ENCODE measurements at places on chromosomes 7 and 10.

DNA sequence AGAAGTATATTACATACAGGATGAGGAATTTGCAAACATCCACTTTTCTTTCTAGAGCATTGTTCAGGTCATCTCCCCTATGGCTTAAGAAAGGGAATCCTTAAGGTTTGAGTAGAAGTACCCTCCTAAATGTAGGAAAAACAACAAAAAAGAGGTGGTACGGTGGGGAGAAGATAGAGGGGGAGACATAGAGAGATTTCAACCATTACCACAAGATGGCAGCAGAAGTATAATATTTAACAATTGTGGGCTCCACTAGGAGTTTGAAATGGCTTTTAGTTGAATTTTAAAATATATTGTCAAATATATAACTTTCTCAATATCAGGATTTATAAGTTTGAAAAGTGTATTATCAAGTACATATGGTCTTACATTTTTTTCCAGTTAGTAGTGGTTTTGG lies 72.7 kb upstream of the PRKG1 start:
- H3K4me3 ChIP-seq: no peak overlapping the region
- H3K27ac ChIP-seq: peak overlapping the region; percentile 80

DNA sequence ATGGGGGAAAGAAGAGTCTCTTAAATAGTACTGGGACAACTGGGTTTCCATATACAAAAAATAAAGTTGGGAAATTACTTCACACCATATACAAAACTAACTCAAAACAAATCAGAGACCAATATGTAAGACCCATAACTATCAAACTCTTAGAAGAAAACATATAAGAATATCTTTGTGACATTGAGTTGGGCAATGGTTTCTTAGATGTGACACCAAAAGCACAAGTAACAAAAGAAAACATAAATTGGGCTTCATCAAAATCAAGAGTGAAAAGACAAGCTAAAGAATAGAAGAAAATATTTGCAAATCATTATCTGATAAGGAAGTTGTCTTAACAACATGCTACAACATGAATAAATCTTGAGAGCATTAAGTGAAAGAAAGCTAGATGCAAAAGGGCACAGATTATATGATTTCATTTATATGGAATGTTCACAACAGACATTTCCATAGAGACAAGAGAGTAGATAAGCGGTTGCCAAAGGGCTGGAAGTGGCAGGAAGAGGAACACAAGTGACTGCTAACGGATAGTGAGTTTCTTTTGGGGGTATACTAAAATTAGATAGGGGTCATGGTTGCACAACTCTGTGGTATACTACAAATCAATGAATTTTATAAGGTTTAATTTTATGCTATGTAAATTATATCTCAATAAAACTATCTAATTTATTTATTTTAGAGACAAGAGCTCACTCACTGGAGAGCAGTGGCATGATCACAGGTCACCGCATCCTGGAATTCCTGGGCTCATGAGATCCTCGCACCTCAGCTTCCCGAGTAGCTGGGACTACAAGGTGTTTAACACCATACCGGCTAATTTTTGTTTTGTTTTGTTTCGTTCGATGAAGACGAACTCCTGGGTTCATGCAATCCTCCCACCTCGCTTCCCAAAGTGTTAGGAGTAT lies 35.4 kb downstream of the JMJD1C start:
- peak overlapping the region; percentile 55 for H3K27ac ChIP-seq
- no peak overlapping the region for H3K4me3 ChIP-seq
- H3K27me3 ChIP-seq: no peaks in the 10 kb centered on the region
- no peaks in the 10 kb centered on the region for H3K36me3 ChIP-seq

GRCh38 chr7:47227762-47228177 lies 354.1 kb downstream of the TNS3 start:
- peak; percentile 80 for DNase-seq
- peaks cover 11% of the 10 kb centered on the region for H3K4me1 ChIP-seq
- no peak overlapping the region for H3K27ac ChIP-seq
- no peaks in the 10 kb centered on the region for H3K27me3 ChIP-seq

- peaks cover 13% of the 10 kb centered on the region for H3K4me1 ChIP-seq
- peak overlapping the region; percentile 79 for H3K27ac ChIP-seq
- no peak overlapping the region for H3K4me3 ChIP-seq
- no peaks in the 10 kb centered on the region for H3K36me3 ChIP-seq
- DNase-seq: peak; percentile 92
- no peaks in the 10 kb centered on the region for H3K27me3 ChIP-seq
These were observed 8.2 kb upstream of the CLDN4 start for GRCh38 chr7:73822319-73823173.

DNA sequence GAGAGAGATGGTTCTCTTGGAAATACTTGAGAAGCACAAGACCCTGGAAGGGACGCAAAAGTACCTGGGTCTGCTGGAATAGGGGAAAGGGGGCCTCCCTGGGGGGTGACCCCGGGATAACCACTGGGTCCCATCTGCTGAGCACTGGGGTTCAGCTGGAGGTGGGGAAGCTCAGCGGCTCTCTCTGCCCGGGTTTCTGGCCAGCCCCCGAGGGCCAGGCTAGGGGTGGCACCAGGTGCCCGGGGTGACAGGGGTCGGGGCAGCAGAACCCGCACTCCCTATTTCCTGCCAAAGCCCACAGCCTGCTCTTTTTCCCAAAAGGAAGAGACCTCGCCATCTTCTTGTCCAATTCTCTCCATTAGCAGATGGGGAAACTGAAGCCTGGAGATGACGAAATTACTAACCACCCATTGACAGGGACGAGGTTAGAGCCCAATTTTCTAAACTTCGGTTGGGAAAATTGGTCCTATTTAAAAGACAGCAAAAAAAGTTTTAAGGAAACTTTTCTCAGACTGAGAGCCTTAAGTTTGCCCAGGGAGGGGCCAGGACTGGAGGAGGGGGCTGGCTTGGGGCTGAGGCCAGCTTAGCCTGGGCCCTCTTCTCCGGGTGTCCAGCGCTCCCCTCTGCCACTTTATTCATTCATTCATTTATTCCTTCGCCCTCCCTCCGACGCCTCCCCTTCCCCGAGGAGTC lies 17.8 kb upstream of the GATA3 start:
- H3K4me1 ChIP-seq: peaks cover 6% of the 10 kb centered on the region
- no peaks in the 10 kb centered on the region for H3K36me3 ChIP-seq
- no peak overlapping the region for H3K4me3 ChIP-seq

DNA sequence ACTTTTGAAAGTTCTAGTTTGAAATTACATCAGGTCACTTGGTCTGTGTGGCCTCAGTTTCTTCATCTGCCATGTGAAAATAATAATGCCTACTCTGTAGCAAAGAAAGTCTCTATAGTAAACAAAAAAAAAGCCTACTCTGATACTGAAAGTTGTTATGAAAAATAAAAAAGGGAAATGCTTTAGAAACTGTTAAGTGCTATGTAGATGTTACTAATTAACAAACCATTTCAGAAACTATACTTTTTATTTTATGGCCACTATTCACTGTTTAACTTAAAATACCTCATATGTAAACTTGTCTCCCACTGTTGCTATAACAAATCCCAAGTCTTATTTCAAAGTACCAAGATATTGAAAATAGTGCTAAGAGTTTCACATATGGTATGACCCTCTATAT lies 50.6 kb downstream of the CFTR start:
- no peak overlapping the region for H3K4me3 ChIP-seq
- no peak for DNase-seq
- H3K27ac ChIP-seq: no peak overlapping the region
- no peaks in the 10 kb centered on the region for H3K27me3 ChIP-seq
- no peaks in the 10 kb centered on the region for H3K4me1 ChIP-seq

DNA sequence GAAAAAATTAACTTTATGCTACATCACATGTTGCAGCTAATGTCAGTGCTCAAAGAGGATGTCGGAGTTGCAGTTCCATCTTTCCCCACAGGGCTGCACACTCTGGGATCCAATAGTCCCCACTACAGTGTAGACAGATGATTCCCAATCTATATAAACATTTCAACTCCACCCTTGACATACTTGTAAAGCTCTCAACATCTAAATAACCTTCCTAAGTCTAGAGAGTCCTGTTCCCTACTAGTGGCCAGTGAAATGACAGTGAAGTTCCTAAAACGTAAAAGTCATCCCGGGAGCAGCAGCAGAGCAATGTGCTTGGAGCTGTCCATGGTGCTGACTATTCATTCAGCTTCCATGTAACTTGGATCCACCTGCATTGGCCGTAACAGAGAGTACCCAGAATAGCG lies 145.1 kb downstream of the GRM8 start:
- DNase-seq: peak; percentile 20
- no peaks in the 10 kb centered on the region for H3K36me3 ChIP-seq
- H3K27me3 ChIP-seq: no peaks in the 10 kb centered on the region
- H3K27ac ChIP-seq: no peak overlapping the region
- no peaks in the 10 kb centered on the region for H3K4me1 ChIP-seq
- no peak overlapping the region for H3K4me3 ChIP-seq

DNA sequence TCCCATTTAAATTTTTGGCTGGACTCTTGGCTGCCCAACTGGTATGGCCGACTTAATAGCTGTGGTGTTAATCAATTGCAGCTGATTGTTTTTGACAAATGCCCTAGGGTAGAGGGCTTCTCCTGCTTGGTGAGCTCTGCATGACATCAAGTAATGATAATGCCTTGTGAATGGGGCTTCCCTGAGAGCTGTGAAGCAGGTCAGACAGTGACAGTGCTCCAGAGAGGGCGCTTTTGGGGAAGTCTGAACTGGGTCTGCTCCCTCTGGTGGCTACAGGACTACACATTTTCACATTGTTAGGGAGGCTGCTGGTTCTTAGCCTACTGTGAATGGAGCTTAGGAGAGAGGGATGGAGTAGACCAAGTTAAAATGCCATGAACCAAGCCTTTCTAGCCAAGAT lies 98.8 kb downstream of the SDK1 start:
- H3K4me1 ChIP-seq: no peaks in the 10 kb centered on the region
- no peaks in the 10 kb centered on the region for H3K36me3 ChIP-seq
- peak; percentile 3 for DNase-seq
- no peak overlapping the region for H3K27ac ChIP-seq
- H3K4me3 ChIP-seq: no peak overlapping the region
- no peaks in the 10 kb centered on the region for H3K27me3 ChIP-seq

GRCh38 chr7:120799147-120799546 lies 58.8 kb downstream of the TSPAN12 start:
- no peak for DNase-seq
- no peaks in the 10 kb centered on the region for H3K27me3 ChIP-seq
- no peaks in the 10 kb centered on the region for H3K4me1 ChIP-seq
- no peak overlapping the region for H3K27ac ChIP-seq
- H3K36me3 ChIP-seq: no peaks in the 10 kb centered on the region
- H3K4me3 ChIP-seq: no peak overlapping the region

DNA sequence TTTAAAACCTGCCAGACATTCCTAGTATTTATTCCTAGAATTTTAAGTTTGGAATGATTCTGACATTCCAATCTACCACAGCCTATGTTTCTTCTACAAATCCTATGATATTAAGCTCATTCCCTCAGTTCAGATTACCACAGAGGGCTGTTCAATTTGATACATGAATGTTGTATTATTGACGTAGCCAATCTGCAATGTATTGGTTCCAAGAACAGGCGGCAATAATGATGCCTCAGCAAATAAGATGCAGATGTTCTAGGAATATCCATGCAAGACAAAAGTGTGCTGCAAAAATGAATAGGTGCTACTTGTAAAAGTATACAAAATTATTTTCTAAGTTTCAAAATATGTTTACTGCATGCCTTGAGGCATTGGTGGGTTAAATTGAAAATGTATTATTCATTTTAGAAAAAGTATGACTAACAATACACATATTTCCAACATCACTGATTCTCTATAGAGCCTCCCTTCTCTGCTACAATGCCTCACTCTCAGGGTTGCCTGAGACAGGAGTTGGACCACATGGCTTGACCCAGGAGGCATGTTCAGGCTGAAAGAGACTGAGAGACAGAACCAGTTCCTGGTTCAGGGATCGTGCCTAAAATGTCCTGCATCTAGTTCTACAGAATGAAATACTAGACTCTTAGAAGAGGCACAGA lies 94.1 kb upstream of the CREB5 start:
- H3K27ac ChIP-seq: no peak overlapping the region
- H3K27me3 ChIP-seq: peaks cover 28% of the 10 kb centered on the region
- H3K4me1 ChIP-seq: no peaks in the 10 kb centered on the region
- H3K36me3 ChIP-seq: no peaks in the 10 kb centered on the region

DNA sequence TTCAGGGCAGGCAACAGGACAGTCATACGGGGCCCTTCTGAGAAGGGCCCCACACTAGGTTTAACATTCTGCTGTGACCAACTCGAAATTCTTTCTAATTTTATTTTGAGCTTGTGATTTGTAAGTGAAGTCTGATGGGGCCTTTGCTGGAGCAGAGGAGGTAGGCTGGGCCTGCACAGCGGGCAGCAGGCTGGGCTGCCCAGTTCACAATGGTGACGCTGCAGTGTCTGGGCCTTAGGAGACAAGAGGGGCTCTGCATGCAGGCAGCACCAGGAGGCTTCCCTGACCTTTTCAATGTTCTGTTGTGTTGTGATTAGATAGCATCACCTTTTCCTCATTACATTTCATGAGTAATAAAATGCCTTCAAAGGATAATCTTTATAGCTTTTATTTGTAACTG lies 175.1 kb downstream of the CXCL12 start:
- DNase-seq: no peak
- no peak overlapping the region for H3K4me3 ChIP-seq
- no peaks in the 10 kb centered on the region for H3K36me3 ChIP-seq
- H3K27me3 ChIP-seq: peaks cover 11% of the 10 kb centered on the region
- H3K27ac ChIP-seq: no peak overlapping the region

- no peaks in the 10 kb centered on the region for H3K27me3 ChIP-seq
- no peaks in the 10 kb centered on the region for H3K36me3 ChIP-seq
- peaks cover 10% of the 10 kb centered on the region for H3K4me1 ChIP-seq
These were observed 207.0 kb upstream of the PRKCQ start for GRCh38 chr10:6787091-6787490.

DNA sequence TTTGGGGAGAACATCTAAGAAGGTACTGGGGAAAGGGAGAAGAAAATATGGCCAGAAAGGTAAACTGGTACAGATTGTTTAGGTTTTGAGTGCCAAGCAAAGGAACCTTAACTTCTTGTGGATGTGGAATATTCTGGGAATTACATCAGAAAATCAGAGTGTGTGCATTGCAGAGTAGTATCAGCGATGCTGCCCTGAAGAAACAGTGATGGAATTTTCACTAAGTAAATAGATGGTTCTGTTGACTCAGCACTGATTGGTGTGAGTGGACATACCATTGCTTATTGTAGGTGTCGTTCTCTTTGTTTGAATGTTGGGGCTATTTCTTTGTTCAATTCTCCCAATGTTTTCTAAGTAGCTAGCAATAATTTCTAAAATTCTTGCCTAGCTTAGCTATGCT lies 24.4 kb upstream of the AKR1B1 start:
- H3K27ac ChIP-seq: no peak overlapping the region
- H3K36me3 ChIP-seq: no peaks in the 10 kb centered on the region
- no peaks in the 10 kb centered on the region for H3K27me3 ChIP-seq
- H3K4me1 ChIP-seq: peaks cover 9% of the 10 kb centered on the region

- no peaks in the 10 kb centered on the region for H3K36me3 ChIP-seq
- H3K4me3 ChIP-seq: no peak overlapping the region
- H3K4me1 ChIP-seq: no peaks in the 10 kb centered on the region
- no peak for DNase-seq
- H3K27ac ChIP-seq: no peak overlapping the region
These were observed 15.8 kb downstream of the TSPAN33 start for GRCh38 chr7:129160161-129160905.

- no peaks in the 10 kb centered on the region for H3K4me1 ChIP-seq
- no peak overlapping the region for H3K27ac ChIP-seq
- H3K27me3 ChIP-seq: no peaks in the 10 kb centered on the region
- no peaks in the 10 kb centered on the region for H3K36me3 ChIP-seq
These were observed 182.9 kb downstream of the XPNPEP1 start for GRCh38 chr10:109740436-109740835.

- H3K4me1 ChIP-seq: peaks cover 12% of the 10 kb centered on the region
- no peak for DNase-seq
- no peak overlapping the region for H3K27ac ChIP-seq
- no peaks in the 10 kb centered on the region for H3K27me3 ChIP-seq
- H3K4me3 ChIP-seq: no peak overlapping the region
These were observed 85.7 kb downstream of the ANLN start for GRCh38 chr7:36475381-36475780.

- H3K36me3 ChIP-seq: no peaks in the 10 kb centered on the region
- no peak overlapping the region for H3K4me3 ChIP-seq
- DNase-seq: no peak
- H3K27ac ChIP-seq: no peak overlapping the region
These were observed 13.3 kb downstream of the BEND7 start for GRCh38 chr10:13515467-13515866.

All from astrocyte (in vitro differentiated cells and primary cell).